Activated T-cell treated with anti-CD3 and anti-CD28 coated beads for 1 hour (primary cell): ENCODE measurements at places on chromosomes 6 and 20.

GRCh38 chr6:95133578-95133977 lies 443.8 kb upstream of the MANEA start:
- no peak for DNase-seq

- DNase-seq, result no peak
Observed at GRCh38 chr6:75102301-75102700, 103.6 kb downstream of the COL12A1 start.

DNA sequence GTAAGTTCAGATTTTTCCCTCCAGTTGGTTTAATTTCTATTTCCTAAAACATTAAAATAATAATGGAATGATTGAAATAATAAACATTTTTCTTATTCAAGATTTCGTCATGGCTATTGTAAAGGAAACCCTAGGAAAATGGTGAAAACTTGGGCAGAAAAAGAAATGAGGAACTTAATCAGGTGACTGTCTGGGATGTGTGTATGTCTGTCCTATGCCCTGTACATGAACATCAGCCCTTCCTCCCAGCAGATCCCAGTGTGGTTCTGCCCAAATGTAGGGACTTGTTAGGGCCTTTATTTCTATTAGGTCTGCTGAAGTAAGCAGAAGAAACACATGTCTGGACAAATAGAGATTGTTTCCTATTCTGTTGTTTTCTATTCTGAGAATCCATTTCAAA lies 13.1 kb downstream of the RIOK1 start:
- no peak for DNase-seq

- DNase-seq, result no peak
Observed at GRCh38 chr6:449486-450419, 58.2 kb downstream of the IRF4 start.
